ENCODE measurements at places on chromosomes 12 and 14.

- peak; percentile 59 for DNase-seq
Observed at GRCh38 chr12:10562306-10562933, 51.0 kb downstream of the MAGOHB start.

DNA sequence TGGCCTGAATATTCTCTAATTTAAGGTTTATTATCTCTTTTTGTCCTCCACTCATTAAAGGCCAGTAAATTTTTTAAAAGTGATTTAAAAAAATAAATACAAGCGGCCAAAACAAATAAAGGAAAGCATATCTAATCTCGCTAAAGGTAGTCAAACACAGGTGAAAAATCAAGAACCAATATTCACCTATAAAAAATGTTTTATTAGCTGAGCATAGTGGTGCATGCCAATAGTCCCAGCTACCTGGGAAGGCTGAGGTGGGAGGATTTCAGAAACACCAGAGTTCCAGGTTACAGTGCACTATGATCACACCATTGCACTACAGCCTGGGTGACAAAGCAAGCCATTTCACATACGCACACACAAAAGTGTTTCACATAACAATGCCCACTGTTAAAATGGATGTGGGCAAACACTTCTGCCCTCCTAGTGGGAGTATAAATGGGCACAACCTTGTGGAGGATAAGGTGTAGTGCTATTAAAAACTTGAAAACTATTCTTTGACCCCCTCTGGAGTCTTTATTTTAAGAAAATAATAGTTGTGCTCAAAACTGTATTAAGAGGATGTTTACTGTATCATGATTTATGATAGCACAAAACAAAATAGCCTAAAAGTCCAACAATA, 32.7 kb upstream of the NAP1L1 start:
- DNase-seq: no peak

GRCh38 chr14:100851946-100852620, 26.2 kb downstream of the MEG3 start:
- no peak for DNase-seq

- no peak for DNase-seq
Observed at GRCh38 chr12:87155621-87156020, 873.6 kb downstream of the C12orf50 start.

DNA sequence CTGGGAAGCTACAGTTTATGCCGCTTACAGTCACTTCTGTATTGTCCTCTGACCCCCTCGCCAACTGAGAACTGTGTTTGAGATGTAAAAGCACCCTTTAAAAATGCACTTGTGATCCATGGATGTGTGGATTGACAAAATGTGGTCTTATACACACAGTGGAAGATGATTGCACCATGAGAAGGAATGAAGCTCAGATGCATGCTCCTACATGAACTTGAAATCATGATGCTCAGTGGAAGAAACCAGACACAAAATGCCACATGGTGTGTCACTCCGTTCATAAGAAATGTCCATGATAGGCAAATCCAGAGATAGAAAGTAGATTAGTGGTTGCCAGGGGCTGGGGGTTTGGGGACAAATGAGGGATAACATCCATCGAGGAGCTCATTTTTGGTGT, 58.0 kb downstream of the PITPNM2 start:
- DNase-seq: no peak

DNA sequence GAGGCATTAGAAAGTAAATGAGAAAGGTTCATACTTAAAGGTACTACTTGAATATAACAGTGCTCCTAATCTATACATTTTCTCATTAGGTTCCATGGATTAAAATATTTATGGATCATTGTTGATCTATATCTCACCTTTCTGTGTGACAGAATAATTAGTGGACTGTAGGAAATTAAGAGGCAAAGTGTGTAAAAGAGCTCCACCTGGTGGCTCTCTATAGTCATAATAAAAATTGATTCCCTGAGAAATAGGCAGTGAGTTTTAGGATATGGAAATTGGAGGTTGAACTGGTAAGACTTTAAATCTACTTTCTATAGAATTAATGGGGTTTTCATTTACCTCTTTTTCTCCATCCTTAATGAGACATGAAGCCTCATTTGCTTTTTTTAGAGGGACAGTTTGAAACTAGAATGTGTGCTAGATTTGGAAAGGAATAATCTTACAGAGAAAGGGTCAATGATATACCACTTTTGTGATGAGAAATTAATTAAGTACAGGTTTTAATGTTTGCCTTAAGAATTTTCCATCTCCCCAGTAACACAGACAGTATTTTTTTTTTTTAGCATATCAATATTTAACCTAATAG, 11.8 kb upstream of the DERA start:
- peak; percentile 37 for DNase-seq

DNA sequence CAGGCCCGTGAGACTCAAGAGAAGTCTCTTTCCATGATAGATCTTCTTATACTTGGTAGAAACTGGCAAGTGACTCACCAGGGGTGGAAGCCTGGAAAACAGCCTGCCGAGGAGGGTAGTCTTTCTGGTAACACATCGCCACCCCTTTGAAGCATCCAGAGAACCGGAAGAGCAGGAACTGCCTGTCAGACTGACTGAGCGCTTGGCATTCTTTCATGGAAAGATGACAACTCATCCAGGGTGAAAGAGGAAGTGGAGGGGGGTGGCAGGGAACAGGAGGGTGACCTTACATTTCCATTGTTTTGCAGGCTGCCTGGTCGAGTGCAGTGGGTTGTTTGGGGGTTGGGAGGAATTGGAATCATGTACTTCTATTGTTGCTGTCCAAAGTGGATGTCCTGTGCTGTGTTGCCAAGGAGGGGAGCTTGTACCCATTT, 34.5 kb downstream of the PRKCH start:
- peak; percentile 53 for DNase-seq

DNA sequence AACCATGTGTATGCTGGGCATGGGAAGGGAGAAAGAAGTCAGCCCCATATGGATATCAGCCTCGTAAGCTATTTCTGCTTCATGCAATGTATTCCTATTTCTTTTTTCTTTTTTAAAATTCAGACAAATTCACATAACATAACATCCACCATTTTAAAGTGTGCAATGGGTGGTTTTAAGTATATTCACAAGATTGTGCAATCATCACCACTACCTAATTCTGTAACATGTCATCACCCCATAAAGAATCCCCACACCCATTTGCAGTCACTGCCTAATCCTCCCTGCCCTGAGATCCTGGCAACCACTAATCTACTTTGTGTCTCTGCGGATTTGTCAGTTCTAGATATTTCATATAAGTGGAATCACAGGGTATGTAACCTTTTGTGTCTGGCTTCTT, 9.5 kb downstream of the POMT2 start:
- DNase-seq: no peak

- no peak for DNase-seq
Observed at GRCh38 chr14:89397569-89398230, 19.3 kb downstream of the FOXN3 start.

- DNase-seq: no peak
Observed at GRCh38 chr14:85125291-85125670, 404.7 kb upstream of the FLRT2 start.
